Activated CD4-positive, alpha-beta T cell treated with anti-CD3 and anti-CD28 coated beads, Interleukin-2, amount 50 U/mL, for 24 hours (primary cell): ENCODE measurements at places on chromosomes 11 and 22.

- DNase-seq: no peak
These were observed 9.8 kb downstream of the SLC17A6 start for GRCh38 chr11:22347857-22348487.

DNA sequence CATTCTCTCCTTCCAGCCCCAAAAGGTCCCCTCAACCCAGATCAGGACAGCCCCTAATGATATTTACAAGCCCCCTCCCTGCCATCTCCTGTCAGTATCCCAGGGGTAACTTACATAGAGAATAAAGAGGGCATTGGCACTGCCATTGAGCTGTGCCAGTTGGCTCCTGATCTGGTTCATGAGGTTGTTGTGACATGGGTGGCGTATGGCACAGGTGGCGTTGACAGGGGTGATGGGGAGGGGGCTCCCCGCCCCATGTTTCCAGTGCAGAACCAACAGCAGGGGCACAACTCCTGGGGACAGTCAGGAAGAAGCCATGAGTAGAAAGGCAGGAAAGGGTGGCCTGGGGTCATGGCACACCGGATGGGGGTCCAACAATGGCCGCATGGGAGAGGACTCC is 1.9 kb downstream of the LIF start:
- no peak for DNase-seq

DNA sequence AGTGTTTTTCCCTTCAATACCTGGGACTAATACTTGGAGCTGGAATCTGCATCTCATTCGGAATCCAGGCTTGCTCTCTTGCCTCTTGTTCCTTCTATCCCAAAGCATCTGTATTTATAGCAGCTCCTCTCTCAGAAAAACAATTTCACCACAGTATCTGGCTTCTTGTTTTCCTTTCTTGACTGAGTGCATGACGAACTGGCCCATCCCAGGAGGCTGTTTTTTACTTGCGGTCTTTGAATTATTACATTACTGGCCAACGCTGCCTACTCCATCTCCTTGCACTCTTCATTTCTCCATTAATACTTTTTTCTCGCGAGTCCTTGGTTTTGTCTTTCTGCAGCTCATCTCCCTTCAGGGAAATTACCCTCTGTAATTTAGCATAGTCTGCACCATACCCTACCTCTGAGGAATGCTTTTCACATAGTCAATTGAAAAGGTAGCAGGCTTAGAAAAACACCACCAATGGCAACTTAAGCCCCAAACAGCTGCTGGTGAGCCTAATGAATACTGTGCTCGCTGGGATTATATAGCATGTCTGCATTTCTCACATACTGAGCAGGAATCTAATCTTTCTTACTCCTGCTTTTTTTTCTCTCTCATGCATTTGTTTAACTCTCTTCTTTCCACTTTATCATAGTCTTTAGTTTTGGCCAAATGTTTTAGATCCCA is 277.4 kb upstream of the SESN3 start:
- DNase-seq: no peak

- DNase-seq: peak; percentile 39
These were observed 3.5 kb downstream of the CBX7 start for GRCh38 chr22:39148727-39149535.

GRCh38 chr22:35380537-35381423 is at the start of gene HMOX1:
TSS of gene HMOX1 (plus strand) at chr22:35381096. CDS start at chr22:35381174, 78 bp downstream.
- peak; percentile 32 for DNase-seq

- DNase-seq: no peak
These were observed 27.9 kb downstream of the NOX4 start for GRCh38 chr11:89463266-89463780.

DNA sequence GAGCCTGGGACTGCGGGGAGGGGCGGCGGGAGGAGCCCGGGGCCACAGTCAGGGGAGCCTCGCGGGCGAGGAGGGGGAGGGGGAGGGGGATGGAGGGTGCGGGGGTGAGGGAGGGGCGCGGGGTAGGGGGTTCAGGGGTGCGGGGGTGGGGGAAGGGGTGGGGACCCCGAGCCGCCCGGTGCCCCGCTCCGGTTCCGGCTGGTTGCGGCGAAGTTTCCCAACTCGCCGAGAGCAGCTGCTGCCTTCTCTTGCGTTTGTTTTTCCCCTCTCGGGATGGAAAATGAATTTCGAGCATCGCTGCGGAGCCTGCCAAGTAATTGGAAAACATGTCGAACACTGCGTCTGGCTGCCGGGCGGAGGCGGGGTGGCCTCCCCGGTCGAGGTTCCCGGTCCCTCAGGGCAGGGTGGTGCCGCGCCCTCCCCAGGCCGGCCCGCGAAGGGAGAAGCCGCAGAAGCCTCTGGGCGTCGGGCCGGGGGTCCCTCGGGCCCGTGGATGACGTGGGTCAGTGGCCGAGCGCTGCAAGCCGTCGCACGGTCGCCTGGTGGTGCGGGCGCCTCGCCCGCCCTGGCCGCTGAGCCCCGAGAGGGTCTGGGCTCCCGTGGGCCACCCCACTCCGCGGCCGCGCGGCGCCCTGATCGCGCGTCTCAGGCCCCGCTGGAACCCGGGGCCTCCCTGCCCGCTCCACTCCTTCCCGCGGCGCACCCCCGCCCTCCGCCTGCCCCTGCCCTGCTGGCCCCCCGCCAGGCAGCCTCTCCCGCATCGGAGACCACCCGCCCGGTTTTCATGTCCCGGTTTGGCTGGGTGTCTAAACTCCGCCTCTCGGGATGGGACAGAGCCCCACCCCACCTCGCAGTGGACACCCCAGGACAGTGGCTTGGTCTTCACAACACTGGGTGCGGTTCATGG is 12.1 kb downstream of the SPATA19 start:
- no peak for DNase-seq

- no peak for DNase-seq
These were observed 822 bp downstream of the RBX1 start for GRCh38 chr22:40951795-40952605.

GRCh38 chr22:27654546-27655445 is 146.8 kb downstream of the MN1 start:
- DNase-seq: no peak

GRCh38 chr22:20576445-20576816 is 69.0 kb downstream of the MED15 start:
- no peak for DNase-seq

- DNase-seq: no peak
These were observed 19.3 kb upstream of the BRSK2 start for GRCh38 chr11:1370186-1371025.

DNA sequence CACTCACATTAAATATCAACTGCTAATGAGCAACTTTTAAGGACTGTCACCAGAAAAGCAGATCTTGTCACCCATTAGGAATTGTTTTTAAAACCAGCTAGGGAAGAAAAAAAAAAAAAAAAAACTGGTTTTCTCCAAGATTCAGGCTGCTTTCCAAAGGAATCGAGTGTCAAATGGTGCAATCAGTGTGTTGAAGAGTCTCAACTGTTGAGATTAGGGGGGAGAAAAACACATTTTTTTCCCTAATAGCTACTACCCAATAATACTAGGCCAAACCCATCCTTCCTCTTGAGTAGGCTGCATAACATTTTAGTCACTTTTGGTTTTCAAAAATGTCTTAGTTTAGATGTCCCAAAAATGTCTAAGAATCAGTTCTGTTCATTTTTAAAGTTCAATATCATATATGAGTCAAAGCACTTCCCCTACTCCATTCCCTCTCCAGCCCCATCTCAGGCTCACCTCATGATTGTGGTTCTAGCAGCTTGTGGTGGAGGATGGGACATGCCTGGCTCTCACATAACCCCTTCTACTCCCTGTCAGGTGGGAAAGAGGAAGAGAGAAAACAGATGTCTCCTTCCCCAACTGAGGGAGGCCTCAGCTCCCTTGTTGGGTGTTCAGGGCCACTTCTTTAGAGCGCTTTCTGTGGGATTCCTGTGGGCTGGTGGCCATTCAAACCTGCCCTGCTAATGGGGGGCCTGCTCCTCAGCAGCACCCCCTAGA is 193.6 kb downstream of the CWF19L2 start:
- no peak for DNase-seq

DNA sequence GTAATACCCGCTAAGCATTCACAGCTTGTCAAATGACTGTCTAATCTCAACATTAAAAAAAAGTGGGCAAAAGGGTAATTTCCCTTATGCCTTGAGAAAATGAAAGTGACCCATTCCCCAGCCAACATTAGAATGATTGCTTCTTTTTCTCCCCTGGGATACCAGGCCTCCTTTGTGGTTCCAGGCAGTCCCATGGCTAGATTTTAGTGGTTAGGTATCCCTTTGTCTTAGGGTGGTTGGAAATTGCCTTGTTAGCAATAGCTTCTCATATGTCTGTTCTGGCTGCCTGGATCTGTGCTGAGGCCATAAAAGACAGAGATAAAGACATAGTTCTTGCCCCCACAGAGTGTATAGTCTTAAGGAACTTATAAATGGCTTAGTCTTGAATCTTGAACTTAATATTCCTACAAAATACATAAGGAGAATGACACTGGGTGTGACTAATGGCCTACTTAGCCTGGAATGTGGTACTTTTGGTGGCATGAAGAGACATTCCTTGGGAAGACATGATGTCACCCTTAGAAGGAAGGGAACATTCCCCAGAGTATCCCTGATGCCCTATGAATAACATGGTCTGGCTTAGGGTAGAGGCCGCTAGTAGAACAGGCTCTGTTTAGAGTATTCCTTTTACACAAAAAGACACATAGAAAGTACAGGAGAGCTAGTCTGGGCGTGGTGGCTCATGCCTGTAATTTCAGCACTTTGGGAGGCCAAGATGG is 90.3 kb downstream of the ZBTB16 start:
- no peak for DNase-seq

DNA sequence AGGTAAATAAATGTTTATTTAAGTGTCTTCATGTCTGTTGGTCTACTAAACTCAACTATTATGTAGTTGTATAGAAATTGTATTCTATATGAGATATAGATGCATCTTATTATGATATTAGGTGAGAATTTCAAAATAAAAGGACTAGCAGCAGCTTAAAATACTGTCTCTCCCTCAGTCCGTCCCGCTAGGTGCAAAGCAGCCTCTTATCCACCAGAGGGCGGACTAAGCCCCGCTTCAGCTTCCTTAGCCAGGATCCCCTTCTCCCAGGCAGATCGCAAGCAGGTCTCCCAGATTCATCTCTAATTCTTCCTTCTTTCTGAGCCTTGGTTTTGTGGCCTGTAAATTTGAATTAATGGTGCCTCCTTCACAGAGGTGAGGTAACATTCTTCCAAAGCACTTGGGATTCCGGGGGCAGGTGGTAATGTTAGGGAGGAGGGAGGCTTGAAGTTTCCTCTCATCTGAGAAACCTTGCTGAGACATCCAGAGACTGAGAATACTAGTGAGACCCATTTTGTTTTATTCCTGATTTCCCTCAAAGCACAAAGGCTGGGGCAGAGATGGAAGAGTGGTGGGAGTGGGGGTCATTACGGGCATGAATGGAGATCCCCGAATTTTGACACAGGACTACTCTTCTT is 13.5 kb upstream of the INSC start:
- DNase-seq: peak; percentile 28

DNA sequence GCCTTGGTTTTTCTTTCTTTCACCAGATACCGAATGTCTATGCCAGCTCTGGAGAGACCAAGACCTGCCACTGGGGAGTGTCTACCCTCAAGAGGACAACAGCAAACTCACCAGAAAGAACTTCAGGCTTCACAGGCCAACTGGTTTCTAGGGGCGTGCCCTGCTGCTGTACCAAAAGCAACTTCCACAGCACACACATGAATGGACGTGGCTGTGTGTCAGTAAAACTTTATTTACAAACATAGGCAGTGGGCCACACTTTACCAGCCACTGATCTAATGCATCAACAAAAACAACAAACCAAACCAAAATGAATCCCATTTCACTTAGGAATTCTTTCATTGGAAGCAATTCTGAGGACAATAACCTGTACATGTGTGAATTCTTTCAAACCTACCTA is 16.7 kb downstream of the DEAF1 start:
- DNase-seq: no peak

- no peak for DNase-seq
These were observed 1999.8 kb downstream of the LRRC4C start for GRCh38 chr11:39459606-39460005.

- peak; percentile 79 for DNase-seq
These were observed 98.6 kb upstream of the CD44 start for GRCh38 chr11:35040221-35040942.

DNA sequence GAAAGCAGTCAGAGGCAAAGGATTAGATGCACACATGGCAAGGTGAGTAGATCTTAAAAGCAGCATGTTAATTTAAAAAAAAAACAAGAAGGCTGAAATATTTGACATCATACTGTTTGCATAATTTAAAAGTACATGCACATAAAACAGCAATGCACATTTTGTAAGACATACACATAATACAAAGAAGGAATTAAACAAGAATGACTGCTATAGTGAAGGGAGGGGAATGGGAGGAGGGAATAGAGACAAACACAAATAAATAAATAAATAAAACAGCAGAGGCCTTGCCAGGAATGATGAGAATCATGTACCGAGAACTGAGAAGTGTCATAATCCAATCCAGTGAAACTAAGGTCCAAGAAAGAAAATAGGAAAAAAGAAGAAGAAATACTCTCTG is 486.2 kb upstream of the API5 start:
- DNase-seq: no peak

- no peak for DNase-seq
These were observed 93.2 kb upstream of the FAT3 start for GRCh38 chr11:92131289-92131865.

DNA sequence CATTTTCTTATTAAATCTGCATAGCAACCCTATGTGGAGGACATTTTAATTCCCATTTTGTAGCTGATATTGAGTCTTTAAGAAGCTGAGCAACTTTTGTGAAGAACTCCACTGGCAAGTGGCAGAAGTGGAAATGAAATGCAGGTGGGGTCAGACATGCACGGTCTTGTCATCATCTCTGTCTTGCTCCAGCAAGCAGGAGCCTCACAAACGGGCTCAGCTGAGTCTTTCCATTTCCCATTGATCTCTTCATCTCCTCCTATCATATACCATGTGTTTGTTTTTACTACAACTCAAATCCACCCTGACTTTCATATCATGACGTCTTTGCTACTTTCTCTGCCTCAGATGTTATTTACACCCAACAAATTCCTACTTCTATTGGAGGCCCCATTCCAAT is 97.9 kb upstream of the TENM4 start:
- no peak for DNase-seq

- no peak for DNase-seq
These were observed 2.1 kb downstream of the KLHL35 start for GRCh38 chr11:75430714-75431532.

DNA sequence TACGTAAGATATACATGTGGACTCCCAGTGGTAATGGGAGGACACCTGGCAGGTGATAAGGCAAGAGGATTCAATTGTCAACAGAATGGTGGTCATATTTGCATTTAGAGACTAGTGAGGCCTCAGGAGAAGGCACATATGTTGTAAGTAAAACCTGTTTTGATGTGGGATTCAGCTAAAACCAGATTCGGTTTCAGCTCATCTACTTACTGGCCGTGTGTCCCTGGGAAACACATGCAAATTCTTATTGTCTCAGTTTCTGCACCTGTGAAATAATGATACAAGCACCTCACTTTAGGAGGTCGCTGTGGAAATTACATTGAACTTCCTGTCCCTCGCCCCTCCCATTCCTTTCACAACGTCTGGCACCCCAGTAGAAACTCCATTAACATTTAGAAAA is 78.9 kb upstream of the FIBIN start:
- no peak for DNase-seq

- no peak for DNase-seq
These were observed 44.0 kb upstream of the WT1 start for GRCh38 chr11:32479291-32479690.

GRCh38 chr11:134236834-134237556 is 12.5 kb downstream of the VPS26B start:
- no peak for DNase-seq

GRCh38 chr11:119363081-119363850 is 16.8 kb upstream of the MFRP start:
- DNase-seq: no peak
